ENCODE measurements at places on chromosomes 13 and 19.

GRCh38 chr19:41577144-41577830 is 1.3 kb downstream of the CEACAM21 start:
- no peak for DNase-seq

DNA sequence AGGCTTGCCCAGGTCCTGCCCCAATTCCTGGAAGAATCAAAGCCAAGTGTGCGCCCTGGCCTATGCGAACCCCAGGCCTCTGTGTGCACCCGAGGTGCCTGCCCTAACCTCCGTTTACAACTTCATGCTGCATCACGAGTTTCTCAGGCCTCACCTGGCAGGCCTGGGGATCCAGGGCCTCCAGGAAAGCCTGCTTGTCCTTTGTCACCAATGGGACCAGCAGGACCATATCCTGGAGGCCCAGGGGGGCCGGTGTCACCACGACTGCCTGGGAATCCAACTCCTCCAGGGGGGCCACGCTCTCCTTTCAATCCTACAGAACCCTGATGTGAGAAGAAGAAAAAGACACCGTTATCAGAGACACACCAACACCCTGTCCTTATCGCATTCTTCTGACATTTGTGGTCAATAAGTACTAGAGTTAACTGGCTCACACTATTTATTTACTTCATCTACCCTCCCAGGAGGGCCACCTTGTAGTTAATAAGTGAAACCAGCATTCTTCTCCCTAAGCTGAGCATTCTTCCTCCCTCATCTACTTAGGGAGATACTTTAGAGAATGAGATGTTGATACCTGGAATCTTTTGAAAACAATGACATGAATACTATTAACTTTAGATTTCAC is 120.6 kb downstream of the COL4A1 start:
- no peak for DNase-seq

DNA sequence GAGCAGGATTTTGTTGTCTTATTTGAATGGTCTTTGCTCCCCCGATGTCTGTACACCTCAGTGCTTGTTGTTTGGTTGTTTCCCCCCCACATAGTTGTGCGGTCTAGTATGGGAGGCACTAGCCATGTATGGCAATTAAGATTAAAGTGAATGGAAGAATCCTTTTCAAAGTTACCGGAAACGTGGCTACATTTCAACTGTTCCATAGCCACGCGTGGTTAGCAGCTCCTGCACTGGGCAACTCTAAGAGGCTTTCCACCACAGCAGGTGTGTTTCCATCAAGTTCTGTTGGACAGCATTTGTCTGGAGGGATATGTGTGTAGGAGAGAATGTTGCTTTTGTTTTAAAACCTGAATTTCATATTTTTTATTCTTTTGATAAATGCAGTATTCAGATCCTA is 247.3 kb downstream of the GGACT start:
- no peak for DNase-seq

GRCh38 chr13:110289174-110289573 is 17.8 kb downstream of the COL4A1 start:
- no peak for DNase-seq

- no peak for DNase-seq
Measured at GRCh38 chr13:37074703-37075102, 15.2 kb upstream of the SUPT20H start.

GRCh38 chr13:37129866-37130265 is 24.4 kb upstream of the CSNK1A1L start:
- no peak for DNase-seq
